Stimulated activated CD8-positive, alpha-beta memory T cell treated with anti-CD3 and anti-CD28 coated beads, Interleukin-2, amount 100 ng/mL, for 1 hour (primary cell): ENCODE measurements at places on chromosomes 6 and 20.
A peak's percentile ranks its signal among the peaks of the same experiment; 100 is the strongest.

GRCh38 chr6:135121434-135121833, 59.7 kb upstream of the MYB start:
- DNase-seq, result no peak

DNA sequence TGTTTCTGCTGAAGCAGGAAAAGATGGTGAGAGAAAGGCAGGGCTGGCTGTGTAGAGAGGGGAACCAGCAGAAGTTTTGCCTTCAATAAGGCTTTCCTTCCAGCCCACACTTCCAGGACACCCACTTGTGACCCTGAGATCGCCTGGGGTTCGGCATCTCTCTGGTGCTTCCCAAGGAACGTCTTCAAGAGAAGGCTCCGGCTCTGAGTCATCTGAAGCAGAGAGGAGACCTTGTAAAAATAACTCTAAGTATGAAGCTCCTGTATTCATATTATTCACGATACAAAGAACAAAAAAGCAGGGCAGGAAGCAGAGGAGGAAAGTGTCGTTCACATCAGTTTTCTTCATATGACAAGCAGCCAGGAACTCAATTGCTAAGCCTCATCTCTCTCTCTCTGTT, 95.4 kb upstream of the MRPS10 start:
- no peak for DNase-seq

- DNase-seq, result no peak
Measured at GRCh38 chr20:10832141-10832540, 158.3 kb upstream of the JAG1 start.

- DNase-seq, result no peak
Measured at GRCh38 chr6:152184573-152184916, 377.1 kb downstream of the ESR1 start.

DNA sequence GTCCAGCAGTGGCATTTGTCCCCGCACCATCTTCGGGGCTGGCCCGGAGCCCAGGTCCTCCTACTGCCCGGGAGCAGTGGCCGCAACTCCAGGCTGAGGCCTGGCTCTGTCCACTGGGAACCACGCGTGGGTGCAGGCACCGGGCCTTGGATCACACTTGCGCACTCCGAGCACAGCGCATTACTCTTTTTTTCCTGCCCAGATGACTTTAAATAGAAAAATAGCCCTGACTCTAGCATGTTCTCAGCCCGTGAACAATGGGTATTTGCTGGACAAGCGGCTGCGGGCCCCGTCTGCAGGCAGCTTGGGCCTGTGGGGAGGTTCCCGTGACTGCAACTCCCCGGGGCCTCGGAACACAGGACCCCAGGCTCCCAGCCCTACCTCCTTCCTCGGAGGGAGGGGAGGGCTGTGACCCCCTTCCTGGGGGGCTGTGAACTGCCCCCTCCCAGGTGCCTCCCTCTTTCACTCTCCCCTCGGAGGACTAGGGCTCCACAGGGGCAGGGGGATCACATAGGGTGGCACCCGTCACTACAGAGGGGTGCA, 162.2 kb downstream of the TBXT start:
- no peak for DNase-seq

DNA sequence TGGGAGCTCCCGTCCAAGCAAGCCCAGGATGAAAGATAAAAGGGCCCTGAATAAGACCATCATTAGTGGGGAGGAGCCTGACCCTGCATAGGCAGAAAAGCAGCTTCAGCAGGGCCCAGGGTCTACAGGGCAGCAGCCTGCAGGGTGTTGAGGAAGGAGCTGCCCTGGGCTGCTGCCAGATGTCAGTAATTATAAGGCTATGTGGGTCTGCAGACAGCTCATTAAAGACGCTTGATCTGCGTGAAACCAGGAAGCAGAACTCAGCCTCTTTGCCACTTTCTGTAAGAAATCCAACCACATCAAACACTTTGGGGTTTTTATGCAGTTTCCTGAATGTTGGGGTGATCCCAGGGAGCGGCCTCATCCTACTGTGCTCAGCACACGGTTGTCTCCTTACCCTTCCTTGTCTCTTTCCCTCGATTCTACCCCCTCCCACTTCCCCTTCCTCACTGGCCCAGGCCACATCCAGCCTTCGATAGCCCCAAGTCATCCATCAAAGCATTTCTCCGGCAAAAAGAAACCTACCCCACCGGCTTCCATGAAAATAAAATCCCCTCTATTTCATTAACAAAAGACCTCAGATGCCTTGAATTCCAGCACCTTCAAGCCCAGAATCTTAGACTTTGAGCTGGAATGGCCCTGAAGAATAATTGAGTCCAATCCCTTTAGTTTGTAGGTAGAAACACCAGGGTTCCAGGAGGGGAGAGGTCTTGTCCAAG, 1.0 kb upstream of the TGM6 start:
- DNase-seq, result no peak

DNA sequence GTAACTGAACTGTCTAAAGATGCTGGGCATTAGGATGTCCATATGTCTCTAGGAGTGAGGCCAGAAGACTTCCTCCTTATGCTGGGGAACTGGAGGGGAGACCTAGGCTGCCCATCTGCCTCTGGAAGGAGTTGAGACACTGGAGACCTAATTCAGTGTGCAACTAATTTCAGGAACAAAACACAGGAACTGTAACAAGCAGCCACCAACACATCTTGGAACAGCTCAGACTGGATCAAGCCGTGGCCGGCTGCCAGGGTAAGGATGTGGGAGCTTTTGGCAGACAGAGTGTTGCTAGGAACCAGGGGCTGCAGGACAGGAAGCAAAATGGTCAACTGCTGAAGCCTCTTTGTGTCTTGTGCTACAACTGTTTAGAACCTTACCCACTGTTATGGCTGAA, 16.4 kb upstream of the MAS1 start:
- DNase-seq, result no peak

DNA sequence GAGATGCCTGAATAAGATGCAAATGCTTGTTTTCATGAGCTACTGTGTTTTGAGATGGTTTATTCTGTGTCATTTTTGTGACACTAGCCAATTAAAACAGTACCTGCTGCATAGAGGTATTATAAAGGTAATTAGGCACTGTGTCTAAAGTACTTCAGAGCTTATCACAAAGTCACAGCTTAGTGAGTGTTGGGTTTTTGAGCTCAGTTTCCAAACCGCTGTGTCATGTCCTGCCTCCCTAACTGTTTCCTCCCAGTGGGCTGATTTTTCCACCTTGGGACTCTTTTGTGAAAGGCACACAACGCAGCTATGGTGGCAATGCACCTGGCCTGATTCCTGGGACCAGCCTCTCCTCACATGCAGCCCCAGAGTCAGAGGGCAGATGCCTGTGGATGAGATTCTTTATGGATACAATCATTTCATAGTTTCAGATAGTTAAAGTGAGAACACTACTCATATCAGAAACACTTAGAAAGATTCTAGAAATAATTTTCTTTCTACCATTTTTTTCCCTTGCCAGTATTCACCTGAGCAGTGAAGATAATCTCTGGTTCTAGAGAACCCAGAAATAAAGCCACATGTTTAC, 41.3 kb upstream of the TAGAP start:
- no peak for DNase-seq

DNA sequence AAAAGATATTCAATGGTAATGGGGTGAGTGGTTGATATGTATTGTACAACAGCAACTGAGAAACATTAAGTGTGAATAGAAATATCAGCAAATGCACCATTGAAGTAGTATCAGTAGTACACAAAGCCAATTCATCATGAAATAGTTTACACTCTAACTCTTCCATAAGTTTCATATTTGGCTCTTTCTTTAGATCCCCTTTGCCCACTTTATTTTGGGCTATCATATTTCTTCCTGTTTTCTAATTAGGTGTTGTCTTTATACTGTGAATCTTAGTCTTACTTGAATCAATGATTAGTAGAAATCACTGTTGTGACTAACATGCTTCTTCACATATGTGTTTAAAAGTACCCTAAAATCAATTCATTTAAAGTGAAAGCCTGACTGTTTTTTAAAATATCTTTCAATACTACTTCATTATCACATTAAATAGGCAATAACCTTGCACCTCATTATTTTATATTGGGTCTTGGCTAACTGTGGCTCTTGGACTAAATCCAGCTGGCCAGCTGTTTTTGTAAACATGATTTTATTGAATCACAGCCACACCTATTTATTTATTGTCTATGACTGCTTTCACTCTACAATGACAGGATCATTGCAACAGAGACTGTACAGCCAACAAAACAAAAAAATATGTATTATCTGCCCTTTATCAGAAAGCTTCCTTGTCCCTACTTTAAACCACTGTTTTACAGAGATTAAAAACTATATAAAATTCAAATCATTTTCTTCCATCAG, 38.9 kb downstream of the EYS start:
- DNase-seq, result no peak

GRCh38 chr20:56968376-56969048, 297.9 kb downstream of the BMP7 start:
- DNase-seq, result no peak

DNA sequence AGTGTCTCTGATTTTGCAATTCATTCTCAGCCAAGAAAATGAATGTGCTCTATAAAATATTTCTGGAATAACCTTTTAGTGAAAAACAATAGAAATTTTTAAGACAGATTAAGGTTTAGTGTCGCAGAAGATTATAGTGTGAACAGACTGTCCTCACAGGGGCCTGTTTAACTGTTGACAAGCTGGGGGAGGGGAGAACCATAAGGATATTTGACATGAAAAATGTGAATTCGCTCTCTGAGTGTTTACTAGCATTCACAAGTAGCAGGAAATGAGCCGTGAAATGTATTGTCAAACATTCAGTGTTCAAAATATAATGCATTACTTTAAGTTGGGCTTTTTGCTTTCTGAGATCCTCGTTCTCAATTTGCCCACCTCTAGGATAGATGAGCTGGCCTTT, 134.8 kb upstream of the TSHZ2 start:
- DNase-seq, result no peak

DNA sequence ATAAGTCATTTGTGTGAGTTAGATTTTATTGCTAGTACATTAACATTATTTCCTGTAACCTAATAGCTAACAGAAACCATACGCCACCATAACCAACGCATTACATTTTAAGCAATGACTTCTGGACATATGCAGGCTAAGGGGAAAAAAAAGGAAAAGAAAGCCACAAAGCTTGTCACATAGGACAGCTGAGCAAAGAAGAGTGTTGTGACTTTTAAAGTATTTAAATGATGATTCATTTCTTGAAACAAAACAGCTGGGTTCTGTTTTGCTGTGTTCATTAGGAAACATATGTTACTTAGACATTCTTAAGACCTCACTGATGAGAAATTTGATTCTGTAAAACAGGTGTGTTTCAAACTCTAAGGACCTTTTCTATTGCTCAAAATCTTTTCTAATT, 171.4 kb downstream of the COL9A1 start:
- no peak for DNase-seq

DNA sequence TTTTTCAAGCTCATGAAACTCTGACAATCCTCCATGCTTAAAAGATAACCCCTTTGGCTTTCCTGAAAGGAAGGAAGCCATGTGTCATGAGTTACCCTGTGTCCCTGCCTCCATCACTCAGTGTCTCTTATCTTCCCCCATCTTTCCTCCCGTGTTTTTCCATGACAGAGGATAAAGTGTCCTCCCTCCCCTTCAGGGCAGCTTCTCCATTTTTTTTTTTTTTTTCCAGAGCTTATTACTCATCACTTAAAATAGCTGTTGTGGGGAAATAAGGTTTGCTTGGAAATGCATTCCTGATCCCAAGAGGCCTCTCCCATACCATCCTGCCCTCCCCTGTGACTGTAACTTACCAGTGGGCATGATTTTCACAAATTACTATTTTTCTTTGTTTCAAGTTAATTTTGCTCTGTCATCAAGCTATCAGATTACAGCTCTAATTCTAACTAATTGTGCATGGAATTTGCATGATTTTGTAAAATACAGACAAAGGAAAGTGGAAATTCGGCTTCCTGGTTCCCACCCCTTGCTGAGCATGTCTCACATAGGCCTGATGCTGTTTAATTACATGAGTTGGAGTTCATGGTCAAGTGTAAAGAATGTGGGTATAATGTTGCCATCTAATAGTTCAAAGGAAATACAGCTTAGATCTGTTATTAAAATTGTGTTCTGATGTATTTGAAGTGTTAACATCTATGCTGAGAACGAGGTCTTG, 614.5 kb upstream of the FLRT3 start:
- DNase-seq, result no peak

- DNase-seq, result peak; percentile 34
Measured at GRCh38 chr6:143026696-143027449, 33.8 kb upstream of the AIG1 start.

DNA sequence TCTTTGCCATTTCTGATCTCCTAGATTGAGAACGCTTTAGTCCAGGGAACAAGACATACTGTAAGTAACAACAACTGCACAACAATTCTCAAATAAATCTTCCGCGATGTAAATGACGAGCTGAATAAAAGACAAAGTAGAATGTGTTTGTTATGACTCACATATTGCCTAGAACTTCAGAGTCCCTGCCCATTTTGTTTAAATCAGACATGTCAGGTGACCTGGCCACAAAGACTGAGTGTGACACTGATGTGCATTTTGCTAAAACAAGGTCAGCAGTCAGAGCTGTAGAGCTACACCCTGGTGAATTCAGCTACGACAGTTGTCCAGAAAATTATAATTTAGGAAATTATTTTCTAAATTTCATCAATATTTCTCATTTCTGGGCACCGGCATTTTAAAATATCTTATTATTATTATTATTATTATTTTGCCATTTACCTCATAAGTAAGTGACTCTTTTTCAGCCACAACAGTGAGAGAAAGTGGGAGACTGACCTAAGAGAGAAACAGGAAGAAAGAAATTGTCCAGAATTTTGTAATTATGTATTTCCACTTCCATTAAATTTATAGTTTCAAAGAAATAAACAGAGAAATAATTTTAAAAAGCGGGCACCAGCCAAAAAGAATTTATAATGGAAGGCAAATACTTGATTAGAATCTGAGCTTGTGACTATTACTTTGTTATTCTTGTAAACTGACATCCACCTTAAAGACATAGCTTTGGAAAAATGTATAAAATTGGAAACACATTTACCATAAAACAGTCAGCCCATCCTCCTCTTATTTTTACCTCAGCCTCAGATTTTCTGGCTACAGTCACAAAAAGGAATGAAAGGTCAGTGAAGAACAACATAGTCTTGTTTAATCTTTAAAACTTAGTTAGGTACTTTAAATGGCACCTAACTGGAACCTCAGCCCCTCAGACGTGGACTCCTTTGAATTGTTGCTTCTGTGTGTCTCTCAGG, 157.0 kb upstream of the CITED2 start:
- peak; percentile 29 for DNase-seq

DNA sequence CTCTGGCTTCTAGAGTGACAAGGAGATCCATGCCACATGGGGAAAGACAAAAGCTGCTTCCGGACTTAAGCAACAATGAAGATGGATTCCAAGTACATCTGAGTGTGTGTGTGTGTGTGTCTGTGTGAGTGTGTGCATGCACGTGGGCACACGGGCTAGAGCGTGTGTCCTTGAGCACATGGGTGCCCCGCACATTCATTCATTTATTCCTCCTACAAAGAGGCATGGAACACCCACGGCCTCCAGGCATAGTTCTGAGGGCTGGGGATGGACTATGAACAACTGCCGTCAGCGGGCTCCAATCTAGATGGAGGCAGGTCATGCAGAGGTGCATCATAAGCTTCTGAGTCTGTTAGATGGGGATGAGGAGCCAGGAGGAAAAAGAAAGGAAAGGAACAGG, 49.1 kb downstream of the GRM4 start:
- no peak for DNase-seq

GRCh38 chr20:62481425-62482145, 5.8 kb upstream of the GATA5 start:
- DNase-seq, result no peak

- no peak for DNase-seq
Measured at GRCh38 chr20:40678286-40678875, 10.7 kb downstream of the MAFB start.
